Thymus (tissue), 14 donors: ENCODE measurements at places on chromosomes 12 and 14. TPM values are rescaled to one million over a fixed set of nuclear protein-coding genes. Genes with fewer than 3 reads are reported as not detected.

DNA sequence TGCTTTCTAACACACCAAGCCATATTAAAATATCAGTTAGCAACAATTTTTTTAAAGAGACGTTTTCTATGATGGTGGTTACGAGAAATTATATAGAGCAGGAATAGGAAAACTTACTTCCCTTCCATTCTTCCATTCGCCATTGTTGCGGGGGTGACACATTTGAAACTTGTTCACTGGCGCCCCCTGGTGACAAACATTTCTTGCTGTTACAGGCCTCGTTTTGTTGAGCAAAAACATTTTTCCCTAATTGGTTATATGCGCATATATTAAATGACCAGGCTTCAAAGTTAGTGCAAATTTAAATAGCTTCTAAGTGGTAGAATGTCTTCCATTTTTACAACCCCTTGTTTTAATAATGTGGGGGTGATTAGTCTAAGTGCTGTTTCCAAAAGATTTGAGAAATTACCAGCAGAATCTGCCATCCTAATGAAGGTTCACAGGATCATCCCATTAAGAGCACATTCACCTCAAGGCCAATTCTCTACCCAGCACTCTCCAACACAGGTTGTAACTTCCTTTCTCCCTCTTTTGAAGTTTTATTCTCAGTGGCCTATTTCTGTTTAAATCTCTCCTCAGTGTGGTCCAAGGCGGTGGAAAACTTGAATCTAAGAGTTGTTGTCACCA is 1124.7 kb downstream of the FLRT2 start:
- H3K4me3 ChIP-seq: no peak overlapping the region
- H3K4me1 ChIP-seq: no peaks in the 10 kb centered on the region
- no peaks in the 10 kb centered on the region for H3K27me3 ChIP-seq
- H3K27ac ChIP-seq: no peak overlapping the region
- no peaks in the 10 kb centered on the region for H3K36me3 ChIP-seq

- no peaks in the 10 kb centered on the region for H3K4me1 ChIP-seq
- H3K27me3 ChIP-seq: no peaks in the 10 kb centered on the region
- H3K36me3 ChIP-seq: no peaks in the 10 kb centered on the region
- H3K27ac ChIP-seq: no peak overlapping the region
Observed at GRCh38 chr14:83463500-83464098, 1929.9 kb upstream of the SEL1L start.

SYNDIG1L gene
- total RNA-seq: under 0.01 TPM

SALL2 gene
- total RNA-seq: 4.9 TPM

DPPA3 gene
- 0.19 TPM for total RNA-seq

STAC3 gene
- total RNA-seq: 2.1 TPM

BICDL1 gene
- total RNA-seq: 18.7 TPM

KLHL33 gene
- total RNA-seq: 0.80 TPM
